Caudate nucleus (tissue), 63 donors: ENCODE measurements at places on chromosomes 1 and 21.

DNA sequence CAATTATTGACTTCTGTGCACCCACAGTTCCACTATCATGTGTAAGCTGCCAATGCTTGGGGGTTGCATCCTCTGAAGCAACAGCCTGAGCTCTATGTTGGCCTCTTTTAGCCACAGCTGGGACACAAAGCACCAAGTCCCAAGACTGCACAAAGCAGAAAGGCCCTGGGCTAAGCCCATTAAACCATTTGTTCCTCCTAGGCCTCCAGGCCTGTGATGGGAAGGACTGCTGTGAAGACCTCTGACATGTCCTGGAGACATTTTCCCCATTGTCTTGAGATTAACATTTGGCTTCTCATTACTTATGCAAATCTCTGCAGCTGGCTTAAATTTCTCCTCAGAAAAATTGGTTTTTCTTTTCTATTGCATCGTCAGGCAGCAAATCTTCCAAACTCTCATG, 123.7 kb upstream of the DEPDC1 start:
- no peak for DNase-seq

DNA sequence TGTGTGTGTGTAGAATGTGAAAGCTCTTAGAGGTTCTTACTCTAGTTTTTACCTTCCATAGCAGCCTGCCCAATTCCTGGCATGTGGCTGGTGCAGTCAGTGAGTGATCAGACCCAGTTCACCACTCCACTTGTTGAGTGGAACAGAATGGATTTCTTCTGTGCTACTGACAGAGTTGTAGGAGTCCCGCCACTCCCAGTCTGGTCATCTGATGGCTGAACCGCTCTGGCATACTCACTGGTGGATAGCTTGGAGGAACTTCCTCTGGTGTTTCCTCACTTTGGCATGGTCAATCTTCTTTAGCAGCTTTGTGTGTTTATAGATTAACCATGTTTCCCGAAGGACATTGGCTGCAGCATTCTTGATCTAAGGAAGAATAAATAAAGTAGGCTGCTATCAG, 106.7 kb upstream of the ADAR start:
- DNase-seq: no peak

- DNase-seq: no peak
Measured at GRCh38 chr1:237133921-237134320, 91.9 kb downstream of the RYR2 start.

GRCh38 chr1:201171063-201172036, 17.1 kb upstream of the TMEM9 start:
- DNase-seq: peak; percentile 44

GRCh38 chr1:21270086-21270689, 20.1 kb downstream of the ECE1 start:
- no peak for DNase-seq

- no peak for DNase-seq
Measured at GRCh38 chr1:9151328-9151860, 22.5 kb upstream of the GPR157 start.

DNA sequence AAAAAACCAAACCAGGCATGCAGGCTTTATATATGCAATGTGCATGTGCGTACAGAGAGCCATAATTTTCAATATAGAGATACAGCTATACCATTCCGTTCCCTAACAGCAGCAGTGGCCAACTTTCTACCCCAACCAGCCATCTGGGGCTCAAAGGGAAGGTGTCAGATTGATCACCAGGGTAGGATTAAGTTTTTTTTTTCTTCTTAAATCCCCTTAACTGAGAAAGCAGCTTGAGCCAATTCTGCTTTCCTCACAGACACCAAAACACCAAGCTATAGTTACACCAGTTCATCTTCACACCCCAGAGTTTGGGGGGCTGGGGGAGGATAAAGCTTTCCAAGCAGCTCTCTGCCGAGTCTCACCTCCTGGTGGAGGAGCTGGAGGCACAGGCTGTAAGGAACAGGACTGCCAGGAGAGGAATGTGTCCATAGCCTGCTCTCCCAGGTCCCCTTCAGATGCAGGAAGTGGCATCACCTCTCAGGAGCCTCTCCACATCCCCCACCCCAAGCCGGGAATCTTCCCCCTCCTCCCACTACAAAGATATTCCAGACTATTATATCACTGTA, 87.9 kb downstream of the SSBP3 start:
- no peak for DNase-seq

GRCh38 chr1:7942214-7942921, 1.7 kb upstream of the TNFRSF9 start:
- DNase-seq: peak; percentile 9

DNA sequence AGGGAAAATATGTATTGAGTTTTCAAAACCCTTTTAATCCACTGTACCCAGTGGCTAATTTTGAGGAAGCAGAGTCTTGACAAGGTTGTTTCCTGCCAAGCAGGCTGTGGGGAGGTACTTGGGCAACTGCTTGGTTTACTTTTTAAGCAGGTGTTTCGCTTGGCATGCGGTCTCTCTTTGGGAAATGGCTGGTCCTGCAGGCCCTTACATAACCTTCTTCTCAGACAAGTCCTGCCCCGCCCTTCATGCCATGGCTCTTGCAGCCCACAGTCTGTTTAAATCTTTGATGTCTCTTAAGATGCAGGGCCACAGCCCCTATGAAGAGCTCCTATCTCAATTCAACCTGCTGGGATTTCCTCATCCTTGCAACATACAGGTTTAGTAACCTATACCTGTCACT, 36.0 kb upstream of the ABCD3 start:
- no peak for DNase-seq
